Stimulated activated CD8-positive, alpha-beta memory T cell treated with anti-CD3 and anti-CD28 coated beads, Interleukin-2, amount 100 ng/mL, for 1 hour (primary cell): ENCODE measurements at places on chromosomes 2 and 18.

- DNase-seq = no peak
Measured at GRCh38 chr2:97673915-97674283, 4.4 kb downstream of the C2orf92 start.

DNA sequence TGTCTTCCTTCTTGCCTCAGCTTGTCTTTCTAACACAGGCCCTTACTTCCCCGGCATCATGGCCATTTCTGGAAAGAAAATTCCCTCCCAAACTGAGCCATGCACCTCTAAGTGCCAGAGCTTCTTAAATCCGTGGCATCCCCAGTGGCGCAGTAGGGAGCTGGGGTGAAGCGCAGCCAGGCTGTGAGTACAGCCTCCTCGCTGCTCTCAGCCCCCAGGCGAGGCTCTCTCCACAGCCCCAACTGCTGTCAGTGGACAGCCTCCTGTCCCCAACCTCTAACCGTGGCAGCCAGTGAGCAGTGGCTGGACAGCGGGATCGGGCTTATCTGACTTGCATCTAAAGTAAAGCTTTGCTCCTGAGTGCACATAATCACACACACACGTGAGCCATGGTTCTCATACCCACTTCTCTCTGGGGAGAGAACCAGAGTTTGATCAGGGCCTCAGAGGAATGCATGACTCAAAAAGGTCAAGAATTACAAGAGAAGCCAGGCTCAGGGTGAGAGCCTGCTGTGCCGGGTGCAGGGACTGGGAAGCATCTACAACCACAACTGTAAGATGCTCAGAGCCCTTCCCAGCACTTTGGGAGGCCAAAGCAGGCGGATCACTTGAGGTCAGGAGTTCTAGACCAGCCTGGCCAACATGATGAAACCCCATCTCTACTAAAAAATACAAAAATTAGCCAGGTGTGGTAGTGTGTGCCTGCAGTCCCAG lies 50.7 kb downstream of the SFXN5 start:
- no peak for DNase-seq

GRCh38 chr2:3102081-3102921 lies 275.3 kb downstream of the EIPR1 start:
- no peak for DNase-seq

- DNase-seq = no peak
Measured at GRCh38 chr2:18265614-18266586, 294.6 kb downstream of the RDH14 start.

DNA sequence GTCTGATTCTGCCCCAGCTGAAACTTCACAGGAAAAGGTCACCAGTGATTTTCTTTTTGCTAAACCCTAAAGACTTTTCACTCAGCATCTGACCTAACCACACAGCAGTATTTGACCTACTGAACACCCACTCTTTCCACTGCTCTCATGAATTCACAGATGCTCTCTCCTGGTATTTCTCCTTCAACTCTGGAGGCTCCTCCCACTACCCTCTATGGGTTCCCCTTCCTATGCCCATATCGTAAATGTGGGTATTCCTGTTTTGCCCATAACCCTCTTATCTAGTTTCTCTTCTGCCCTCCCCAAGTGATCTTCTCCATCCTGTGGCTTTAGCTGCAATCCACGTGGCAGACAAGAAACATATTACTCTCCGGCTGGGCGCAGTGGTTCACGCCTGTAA lies 7.6 kb downstream of the PLEKHM3 start:
- no peak for DNase-seq

- DNase-seq = no peak
Measured at GRCh38 chr2:28231110-28231631, 161.5 kb upstream of the FOSL2 start.

- no peak for DNase-seq
Measured at GRCh38 chr18:44579028-44579702, 101.5 kb upstream of the SETBP1 start.

DNA sequence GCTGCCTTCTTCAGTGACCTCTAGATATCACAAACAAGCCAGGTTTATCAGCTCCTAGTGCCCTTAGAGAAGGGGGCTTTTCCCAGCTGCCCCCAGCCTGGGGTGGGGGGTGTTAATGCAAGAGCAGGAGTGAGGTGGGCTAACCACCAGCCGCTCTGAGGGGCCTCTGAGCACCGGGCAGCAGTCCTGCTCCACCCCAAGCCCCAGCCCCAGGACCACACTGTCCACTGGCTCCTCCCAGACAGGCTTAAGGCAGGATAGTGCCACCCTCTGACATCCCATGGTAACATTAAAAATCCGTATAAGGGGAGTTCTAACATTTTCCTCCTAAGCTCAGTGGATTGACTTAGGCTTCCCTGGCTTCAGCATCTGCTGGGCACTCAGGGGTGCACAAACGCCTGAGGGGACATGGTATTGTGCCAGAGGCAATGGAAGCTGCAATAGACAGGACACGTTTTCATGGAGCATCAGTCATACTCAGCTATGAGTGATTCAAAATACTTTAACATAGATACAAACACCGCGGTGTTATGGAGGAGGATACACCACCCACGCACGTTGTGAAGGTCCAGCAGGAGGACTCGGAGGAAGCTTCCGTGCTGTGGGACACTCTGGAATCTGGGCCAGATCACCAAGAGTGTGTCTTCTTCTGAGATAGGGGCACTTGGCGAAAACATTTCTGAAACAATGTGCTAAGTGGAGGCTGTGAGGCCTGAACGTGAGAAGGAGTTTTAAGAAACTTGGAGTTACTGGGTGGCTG lies 112.7 kb upstream of the EPC2 start:
- DNase-seq = no peak

GRCh38 chr18:43887491-43887890 lies 610.2 kb upstream of the SYT4 start:
- DNase-seq = no peak

- DNase-seq = no peak
Measured at GRCh38 chr2:208546860-208547650, 140.5 kb downstream of the PTH2R start.

- no peak for DNase-seq
Measured at GRCh38 chr2:27832396-27832795, 57.8 kb downstream of the RBKS start.

DNA sequence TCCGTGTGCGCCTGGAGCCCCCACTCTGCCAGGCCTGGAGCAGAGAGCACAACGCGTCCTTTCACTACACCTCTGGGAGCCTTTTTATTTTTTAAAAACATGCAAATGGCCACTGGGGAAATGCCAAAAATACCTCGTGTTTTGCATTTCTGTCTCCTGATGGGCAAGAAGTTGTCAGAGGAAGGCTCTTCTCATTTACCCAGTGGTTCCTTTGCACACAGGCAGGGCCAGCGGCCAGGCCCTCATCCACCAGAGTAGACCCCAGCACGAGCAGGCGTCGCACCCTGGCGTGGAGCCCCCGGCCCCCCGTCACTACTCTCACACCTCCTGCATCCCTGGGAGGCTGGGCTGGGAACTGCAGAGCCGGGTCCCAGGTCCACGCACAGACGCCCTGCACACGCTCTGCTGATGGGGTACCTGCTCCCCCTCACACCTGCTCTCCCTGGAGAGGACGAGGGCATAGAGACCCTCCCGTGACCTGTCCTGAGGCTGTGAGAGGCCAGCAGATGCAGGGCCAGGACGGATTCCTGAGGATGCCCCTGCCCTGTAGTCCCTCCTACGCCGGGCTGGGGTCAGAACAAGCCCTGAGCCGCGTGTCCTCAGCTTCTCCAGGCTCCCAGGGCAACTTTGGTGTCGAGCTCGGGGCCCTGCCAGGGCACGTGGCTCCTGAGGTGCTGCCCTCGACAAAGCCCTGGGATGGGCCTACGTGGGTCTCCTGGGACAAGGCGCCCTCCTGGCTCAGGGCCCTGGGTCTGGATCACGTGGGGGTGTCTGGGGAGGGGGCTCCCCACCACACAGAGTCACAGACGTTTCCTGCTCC lies 65.0 kb downstream of the NFATC1 start:
- no peak for DNase-seq

DNA sequence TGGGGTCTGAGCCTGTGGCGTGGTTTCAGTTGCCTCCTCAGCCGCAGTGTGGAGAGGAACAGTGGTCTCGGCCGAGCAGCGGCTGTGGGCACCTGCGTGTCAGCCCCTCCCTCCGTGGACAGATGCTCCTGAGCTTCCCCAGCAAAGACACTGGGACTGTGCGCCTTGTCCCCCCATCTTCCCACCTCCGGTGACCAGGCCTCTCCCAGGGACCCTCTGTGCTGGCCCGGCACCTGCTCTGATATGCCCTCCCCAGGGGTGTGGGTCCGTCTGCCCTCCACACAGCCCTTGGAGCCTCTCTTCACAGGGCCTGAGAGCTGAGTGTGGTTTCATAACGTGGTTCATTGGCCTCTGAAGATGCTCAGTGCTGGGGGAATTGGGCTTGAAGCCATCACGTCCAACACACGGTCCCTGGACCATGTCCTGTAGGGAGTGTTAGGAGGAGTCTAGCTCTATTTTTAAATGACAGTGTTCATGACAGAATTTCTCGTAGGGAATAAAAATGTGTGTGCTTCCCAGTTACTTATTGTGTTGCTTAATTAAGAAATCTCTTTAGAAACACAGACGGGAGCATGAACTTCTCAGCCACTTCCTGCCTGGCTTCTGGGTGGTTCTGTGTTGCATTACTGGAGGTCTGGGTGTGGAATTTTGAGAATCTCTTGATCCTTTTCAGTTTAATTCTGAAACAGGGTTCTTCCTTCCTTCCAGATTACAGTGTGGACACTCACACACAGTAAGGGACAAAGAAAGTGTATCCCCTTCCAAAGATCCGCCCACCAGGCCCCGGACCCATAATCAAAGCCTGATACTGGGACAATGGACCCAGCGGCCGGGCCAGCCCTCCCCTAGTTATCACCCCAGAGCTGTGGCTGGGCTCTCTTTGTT lies 110.7 kb downstream of the NFATC1 start:
- no peak for DNase-seq

- no peak for DNase-seq
Measured at GRCh38 chr2:100568989-100569388, 6.2 kb downstream of the PDCL3 start.

DNA sequence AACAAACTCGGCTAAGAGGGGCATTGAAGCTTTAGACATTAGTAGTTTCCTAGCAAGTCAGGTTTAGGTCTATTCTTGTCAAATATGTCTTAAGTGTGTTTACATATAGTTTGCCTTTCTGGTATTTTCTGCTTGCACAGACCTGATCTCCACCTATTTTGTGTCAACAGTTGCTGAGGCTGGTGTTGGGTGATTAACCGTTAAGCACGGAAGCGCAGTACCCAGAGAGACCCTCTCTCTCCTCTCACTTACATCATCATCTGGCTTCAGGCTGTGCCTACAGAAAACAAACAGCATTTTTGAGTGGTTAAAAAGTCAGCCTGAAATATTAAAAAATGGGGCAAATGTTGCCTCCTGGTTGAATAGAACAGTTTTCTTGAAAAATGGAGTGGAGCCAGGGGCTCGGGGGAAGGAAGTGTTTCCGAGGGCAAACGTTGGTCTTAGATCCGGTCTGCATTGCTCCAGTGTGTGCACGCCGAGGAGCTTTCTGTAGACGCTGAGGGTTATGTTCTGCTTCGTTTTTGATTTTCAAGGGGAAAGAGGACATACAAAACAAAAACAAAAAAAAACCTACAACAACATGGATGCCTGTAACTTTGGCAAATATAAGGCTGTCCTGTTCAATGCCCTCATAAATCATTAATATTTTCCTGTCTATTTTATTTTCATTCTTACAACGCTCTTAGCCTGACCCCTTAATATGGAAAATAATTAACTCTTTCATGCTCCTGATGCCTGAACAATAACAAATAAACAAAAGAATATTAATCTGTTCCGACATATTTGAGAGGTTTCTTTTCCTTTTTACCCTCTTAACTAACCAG lies 120.8 kb downstream of the MEIS1 start:
- no peak for DNase-seq

DNA sequence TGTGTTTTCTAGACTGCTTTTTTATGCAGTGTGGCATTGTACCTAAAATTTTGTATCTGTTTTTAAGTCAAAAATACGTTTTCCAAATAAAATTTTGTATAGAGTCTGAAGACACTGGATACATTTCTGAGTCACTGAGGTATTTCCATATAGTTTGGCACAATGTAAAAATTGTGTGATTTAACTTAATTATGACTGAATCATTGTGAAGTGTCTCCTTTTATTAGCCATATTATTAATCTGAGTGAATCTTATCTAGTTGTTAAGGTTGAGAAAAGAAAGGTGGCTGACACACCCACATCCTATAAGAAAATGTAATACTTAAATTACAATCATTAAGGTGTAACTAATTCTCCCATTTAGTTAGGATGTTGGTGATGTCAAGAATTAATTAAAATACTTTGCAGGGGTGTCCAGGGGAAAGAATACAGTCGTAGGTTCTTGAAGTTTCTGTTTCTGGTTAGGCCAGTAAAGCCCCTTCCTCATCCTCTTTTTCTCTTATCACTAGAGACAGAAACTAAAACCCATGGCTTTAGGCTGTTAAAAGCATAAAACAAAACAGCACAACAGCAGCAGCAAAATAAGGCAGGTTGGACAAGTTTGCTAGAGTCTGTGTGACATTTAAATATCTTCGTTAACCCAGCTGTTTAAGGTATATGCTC lies 71.6 kb downstream of the UBE2E3 start:
- DNase-seq = no peak

GRCh38 chr2:119212139-119212800 lies 11.4 kb upstream of the STEAP3 start:
- DNase-seq = no peak

DNA sequence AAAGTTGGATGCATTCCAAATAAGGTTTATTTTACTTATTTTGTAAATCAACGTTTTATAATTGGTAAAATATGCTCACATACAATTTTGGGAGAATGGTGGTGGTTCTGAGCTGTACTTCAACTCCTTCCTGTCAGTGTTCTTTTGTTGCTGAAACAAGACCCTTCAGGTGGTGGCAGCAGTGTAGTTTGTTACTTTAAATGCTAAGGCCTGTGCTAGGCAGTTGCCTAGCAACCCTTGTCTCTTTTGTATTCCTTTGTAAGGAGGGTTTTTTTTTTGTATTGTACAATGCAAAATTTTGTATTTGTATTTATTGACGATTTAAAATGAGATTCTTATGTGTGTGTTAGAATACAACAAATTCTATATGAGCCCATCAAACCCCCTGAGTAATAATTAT lies 166.0 kb upstream of the FAM98A start:
- no peak for DNase-seq

GRCh38 chr2:15732341-15733077 lies 140.8 kb downstream of the DDX1 start:
- no peak for DNase-seq

GRCh38 chr2:10498525-10499274 lies 50.6 kb upstream of the ODC1 start:
- DNase-seq = no peak

GRCh38 chr2:11430729-11431128 lies 35.2 kb downstream of the E2F6 start:
- no peak for DNase-seq
